ENCODE measurements at places on chromosomes 6 and 20. TPM values are rescaled to one million over a fixed set of nuclear protein-coding genes. Genes with fewer than 3 reads are reported as not detected.

SOX18 gene
- 5.8 TPM for polyA plus RNA-seq

HLA-DOA gene
- polyA plus RNA-seq = 0.69 TPM

APCDD1L gene
- polyA plus RNA-seq = not detected

BTNL2 gene
- not detected for polyA plus RNA-seq

ADGB gene
- not detected for polyA plus RNA-seq

MDFI gene
- 0.24 TPM for polyA plus RNA-seq

RBCK1 gene
- 61.3 TPM for polyA plus RNA-seq

AGPAT4 gene
- polyA plus RNA-seq = 0.44 TPM

LAMP5 gene
- not detected for polyA plus RNA-seq
